ENCODE measurements at places on chromosomes 6 and 20.

GRCh38 chr6:153047386-153047785 lies 44.9 kb upstream of the MTRF1L start:
- DNase-seq, result no peak

- no peak for DNase-seq
These were observed 45.4 kb upstream of the ID1 start for GRCh38 chr20:31559704-31560093.

GRCh38 chr6:118864341-118865099 lies 29.4 kb upstream of the ASF1A start:
- DNase-seq, result no peak

- DNase-seq, result no peak
These were observed 3.2 kb upstream of the HLA-DMB start for GRCh38 chr6:32943864-32944649.

DNA sequence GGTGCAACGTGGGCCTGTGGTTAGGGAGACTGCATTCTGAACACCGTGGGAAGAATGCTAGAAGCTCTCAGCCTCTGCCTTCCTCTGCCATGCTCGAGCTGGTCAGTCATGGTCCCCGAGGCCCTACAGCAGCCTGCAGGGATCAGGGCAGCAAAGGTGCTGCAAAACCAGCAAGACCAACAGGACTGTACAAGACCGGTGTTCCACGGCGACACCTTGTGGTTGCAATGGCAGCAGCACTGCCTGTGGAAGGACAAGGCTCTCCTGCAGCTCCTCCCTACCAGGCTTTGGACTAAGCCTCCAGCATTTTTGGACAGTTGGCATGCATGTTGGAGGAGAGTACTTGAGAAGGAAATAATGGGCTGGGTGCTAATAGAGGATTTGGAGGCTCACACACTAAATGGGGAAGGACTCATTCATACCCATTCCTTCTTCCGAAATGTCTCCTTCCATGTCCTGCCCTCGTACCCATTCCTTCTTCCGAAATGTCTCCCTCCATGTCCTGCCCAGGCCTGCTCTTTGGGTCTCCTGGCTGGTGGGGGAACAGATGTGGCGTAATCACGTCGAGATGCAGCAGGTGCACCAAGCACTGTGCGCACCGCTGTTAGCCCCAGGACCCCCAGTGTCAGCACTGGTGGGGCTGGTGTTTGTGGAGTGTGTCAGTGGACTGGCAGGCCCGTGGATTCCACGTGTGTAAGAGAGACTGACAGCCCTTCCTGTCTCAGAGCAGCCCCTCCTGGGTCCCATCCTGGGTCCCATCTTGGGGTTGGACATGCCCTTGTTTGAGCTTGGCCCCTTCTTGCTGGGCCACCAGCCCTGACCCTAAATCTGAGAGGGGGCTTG lies 18.6 kb upstream of the MYT1 start:
- DNase-seq, result peak; percentile 34

DNA sequence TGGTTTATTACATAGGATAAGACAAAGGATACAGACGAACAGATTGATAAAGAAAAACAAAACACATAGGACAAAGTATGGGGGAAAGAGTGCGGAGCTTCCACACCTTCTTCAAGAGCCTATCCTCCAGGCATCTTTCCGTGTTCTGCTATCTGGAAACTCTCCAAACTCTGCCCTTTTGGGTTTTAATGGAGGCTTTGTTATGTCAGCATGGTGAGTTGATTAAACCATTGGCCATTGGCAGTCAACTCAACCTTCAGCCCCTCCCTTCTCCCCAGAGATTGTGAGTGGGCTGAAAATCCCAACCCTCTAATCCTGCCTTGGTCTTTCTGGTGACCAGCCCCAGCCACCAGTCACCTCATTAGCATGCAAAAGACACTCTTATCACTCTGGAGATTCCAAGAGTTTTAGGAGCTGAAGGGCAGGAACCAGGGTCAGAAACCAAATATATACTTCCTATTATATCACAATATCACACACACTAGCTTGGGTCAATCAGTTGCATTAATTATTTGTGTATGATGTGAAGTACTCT lies 23.8 kb downstream of the HLA-DOB start:
- DNase-seq, result no peak

DNA sequence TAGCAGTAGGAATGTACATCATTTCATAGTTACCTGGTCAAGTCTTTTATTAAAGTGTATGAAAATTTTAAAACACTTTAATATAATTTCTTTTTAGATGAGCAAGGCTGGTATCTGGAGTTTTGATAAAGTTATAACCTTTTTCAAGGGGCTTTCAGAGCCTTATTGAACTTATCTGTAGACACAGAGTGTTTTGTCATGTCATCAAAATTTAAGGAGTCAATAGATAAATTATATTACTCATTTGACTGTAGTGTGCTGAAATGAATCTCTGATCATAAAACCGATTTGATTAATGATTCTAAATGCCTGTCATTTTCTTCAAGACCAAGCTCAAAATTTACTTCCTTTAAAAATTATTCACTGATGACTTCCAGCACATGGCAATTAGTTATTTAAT lies 125.6 kb downstream of the ARID1B start:
- DNase-seq, result no peak

DNA sequence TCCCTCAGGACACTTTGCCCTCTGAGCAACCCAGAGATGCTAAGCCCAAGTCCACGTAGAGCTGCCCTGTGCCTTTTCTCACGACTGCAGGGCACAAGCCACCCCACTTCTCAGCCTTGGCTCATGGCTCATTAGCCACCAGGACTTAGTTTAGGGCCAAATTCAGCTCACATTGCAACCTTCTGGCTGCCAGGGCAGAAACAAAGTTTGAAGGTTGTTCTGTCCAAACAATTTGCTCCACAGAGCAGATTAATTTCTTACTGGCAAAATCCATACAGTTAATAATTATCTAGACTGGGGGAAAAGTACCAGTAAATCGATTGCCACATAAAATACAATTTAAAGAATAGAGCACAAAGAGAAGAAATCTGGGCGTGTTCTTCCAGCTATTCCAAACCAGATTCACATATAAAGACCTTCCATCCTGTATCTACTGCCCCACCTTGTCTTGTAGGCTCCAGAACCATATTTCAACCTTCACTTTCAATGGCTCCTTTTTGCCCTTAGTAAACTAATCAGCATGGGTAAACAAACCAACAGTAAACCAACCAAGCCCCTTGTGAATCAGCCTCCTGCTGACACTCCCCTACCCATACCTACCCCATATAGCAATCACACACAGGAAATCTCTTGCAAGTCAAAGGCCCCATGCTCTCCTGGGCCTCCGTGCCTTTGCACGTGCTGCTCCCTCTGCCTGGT lies 101.9 kb downstream of the QRSL1 start:
- DNase-seq, result no peak

GRCh38 chr6:44034391-44034861 lies 92.8 kb downstream of the MRPL14 start:
- DNase-seq, result no peak

GRCh38 chr6:168908166-168908565 lies 345.5 kb downstream of the THBS2 start:
- no peak for DNase-seq

DNA sequence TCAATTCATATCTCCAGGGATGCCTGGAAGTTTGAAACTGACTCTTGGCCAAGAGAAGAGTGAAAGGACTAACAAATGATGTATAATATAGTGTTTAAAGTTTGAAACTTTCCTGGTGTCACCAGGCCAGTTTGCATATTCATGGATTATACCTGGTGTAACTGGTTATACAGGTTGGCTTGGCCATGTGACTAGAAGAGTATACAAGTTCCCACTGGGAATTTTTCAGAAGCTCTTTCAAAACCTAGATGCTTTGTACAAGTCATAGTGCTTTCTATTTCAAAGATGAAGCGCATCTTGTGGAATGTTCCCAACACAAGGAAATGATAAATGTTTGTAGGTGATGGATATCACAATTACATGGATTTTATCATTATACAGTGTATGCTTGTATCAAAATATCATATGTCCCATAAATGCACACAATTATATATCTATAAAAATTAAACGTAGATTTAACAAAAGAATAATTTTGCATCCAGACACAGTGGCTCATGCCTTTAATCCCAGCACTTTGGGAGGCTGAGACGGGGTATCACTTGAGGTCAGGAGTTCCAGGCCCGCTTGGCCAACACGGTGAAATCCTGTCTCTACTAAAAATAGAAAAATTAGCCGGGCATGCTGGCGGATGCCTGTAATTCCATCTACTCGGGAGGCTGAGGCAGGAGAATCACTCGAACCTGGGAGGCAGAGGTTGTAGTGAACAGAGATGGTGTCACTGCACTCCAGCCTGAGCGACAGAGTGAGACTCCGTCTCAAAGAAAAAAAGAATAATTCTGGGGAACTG lies 1420.2 kb downstream of the GRIK2 start:
- no peak for DNase-seq

GRCh38 chr6:25883991-25884390 lies 9.9 kb upstream of the SLC17A3 start:
- no peak for DNase-seq

DNA sequence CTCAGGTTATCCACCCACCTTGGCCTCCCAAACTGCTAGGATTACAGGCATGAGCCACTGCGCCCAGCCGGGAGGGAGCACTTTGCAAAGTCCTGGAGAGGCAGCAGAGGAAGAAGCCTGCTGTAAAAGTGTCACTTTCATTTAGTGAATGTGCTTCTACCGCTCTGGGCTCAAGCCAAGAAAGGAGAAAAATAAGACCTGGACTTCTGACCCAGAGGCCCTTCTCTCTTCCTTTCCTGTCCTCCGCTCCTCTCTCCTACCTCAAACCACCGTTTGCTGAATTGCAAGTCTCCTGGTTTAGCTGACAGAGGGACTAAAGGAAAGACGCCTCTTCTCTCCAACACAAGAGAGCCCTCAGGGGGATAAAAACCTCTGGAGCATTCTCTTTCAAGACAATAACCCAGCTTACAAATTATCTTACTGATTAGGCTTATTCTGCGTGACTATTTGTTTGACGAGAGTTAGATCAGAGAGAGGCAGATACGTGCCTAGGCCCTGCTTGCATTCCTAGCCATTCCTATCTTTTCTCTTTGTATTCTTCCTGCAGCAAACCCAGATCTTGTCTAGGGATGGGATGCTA lies 84.2 kb upstream of the SLC22A23 start:
- DNase-seq, result no peak

- DNase-seq, result no peak
These were observed 32.7 kb downstream of the WDR27 start for GRCh38 chr6:169669147-169669546.
